ENCODE measurements at places on chromosomes 12 and 14.

DNA sequence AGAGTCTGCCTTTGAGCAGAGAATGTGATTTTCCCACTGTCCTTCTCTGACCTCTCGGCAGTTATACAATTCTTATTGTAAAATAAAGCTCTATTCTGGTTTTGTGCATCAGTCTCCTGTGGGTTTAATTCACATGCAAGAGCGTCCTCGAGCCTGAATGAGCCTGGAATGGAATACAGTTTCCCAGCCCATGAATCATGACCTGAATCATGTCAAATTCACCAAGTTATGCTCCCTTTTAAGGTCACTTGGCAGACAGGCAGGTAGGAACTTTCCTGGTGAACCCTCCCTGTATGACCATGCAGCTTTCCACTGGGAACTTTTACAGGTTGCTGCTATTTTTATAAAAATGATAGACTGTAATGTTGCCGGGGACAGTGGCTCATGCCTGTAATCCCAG, 41.7 kb downstream of the BICD1 start:
- peak; percentile 51 for DNase-seq

GRCh38 chr14:22640192-22640591, 4.0 kb downstream of the OR6J1 start:
- DNase-seq, result no peak

- no peak for DNase-seq
These were observed 25.2 kb downstream of the DAAM1 start for GRCh38 chr14:59213368-59214315.

GRCh38 chr12:57832966-57833365, 13.6 kb downstream of the CTDSP2 start:
- DNase-seq, result peak; percentile 71

DNA sequence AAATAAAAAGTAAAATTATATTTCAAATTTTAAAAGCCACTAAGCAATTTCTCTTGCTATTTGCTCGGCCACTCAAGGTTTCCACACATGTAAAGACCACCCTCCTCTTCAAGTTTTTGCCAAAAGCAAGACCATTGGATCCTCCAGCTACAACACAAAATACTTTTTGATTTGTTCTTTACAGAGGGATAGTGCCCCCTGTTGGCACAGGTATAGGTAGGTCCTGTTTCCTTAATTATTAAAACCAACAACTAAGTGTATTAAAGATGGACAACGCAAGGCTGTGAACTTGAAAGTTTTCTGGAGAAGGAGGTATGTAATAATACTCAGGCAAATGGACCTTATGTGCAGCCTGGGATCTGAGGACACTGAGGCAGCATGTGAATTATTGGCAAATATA, 23.8 kb downstream of the ATP6V1D start:
- DNase-seq, result peak; percentile 49

DNA sequence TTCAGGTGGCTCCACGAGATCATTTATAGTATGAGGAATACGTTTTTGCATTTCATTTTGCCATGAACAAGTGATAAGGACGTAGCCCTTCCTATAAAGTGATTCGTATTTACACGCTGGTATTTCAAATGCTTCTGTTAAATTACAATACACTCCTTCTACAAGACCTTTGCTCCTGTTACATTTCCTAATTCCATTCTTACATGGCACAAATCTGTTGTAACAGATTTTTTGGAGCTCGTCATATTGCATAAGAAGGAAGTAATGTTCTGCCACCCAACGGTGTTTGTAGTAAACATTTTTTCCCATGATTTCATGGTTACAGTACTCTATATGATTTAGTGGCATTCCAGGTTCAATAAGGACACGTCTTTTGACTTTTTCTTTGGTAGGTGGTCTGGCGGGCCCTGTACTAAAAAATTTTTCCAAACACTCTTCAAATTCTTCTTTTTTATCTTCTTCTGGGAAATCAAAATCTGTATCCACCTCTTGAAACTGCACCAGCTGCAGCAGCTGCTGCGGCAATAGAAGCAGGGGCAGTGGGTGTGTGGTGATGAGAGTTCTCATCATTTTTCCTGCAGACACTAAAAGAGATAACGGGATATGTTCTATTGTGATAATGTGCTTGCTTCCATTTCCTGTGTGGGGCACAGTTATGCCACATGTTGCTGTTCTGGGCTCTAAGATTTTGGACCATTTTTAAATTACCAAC, 4.2 kb downstream of the RNASE9 start:
- no peak for DNase-seq

DNA sequence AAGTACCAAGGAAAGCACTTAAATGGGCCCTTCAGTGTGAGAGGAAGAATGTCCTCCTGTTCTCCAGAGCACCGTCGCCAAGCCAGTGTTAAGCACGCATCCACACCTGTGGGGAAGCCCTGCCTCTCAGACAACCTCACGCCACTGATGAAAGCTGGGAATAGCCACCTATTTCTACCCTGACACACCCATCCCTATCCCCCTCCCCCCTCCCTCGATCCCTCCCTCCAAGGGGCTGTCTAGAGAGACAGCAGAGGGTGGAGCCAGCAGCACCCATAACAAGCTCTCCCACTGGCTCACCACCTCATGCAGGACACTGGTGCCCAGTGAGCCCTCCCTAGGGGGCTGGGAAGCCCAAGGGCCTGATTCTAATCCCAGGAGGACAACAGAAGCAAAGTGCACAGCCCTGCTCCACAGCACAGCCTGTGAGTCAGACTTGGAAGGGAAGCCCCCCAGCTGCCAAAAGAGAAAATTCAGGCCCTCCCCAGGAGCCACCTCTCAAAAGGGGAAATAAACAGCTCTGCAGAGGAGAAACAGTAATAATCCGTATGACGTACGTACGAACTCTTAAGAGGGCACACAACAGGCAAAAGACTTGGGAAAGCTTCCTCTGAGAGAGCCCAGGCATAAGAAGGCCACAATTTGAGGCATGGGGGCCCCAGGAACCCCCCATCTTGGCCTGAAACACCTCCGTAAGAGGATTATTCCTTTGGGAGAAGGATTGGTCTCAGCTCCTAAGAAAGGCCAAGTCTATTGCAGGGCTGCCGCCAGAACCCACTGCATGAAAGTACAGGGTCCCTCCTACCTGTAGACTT, 7.8 kb downstream of the PITPNM2 start:
- DNase-seq, result no peak

DNA sequence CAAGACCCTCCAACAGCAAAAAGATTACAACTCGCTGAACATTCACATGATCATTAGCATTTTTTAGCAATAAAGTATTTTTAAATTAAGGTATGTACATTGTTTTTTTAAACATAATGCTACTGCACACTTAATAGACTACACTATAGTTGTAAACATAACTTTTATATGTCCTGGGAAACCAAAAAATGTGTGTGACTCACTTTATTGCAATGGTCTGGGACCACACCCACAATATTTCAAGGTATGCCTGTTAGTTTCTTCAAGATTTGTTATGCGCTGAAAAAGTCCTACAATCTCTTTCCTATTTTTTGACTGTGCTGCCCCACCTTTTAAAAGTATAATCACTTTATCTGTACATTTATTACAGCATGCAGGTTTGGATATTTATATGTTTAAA, 30.4 kb upstream of the PCNX4 start:
- DNase-seq, result peak; percentile 29

- DNase-seq, result peak; percentile 76
These were observed 34.6 kb downstream of the SPRING1 start for GRCh38 chr12:116703214-116703795.

DNA sequence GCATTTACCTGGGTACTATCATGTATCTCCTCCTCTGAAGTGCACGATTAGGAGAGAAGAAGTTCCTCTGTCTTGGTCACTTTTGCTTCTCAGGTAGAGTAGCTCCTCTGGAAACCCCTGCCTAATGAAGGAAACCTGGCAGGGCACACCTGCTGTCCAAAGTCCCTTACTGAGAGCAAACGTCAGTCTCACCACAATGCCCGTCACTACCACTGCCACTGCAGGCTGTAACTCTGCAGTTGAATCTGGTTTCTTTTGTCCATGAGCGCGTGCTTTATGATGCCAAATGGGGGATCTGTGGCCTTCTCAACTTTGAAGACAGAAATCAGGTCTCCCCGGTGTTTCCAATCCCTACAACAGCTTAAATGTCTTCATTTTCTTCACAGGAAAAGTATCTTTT, 1068.6 kb downstream of the BCL11B start:
- DNase-seq, result no peak

GRCh38 chr12:25835385-25835784, 123.1 kb upstream of the RASSF8 start:
- no peak for DNase-seq

GRCh38 chr12:104750061-104750460, 208.0 kb downstream of the SLC41A2 start:
- peak; percentile 61 for DNase-seq

GRCh38 chr14:26595926-26596542, 1.8 kb downstream of the NOVA1 start:
- peak; percentile 8 for DNase-seq

- DNase-seq, result peak; percentile 91
These were observed 3.4 kb downstream of the PLEKHG3 start for GRCh38 chr14:64707661-64708060.

- no peak for DNase-seq
These were observed 129.7 kb upstream of the CCND2 start for GRCh38 chr12:4143896-4144295.

GRCh38 chr12:117152793-117153775, 37.2 kb downstream of the FBXO21 start:
- DNase-seq, result no peak

DNA sequence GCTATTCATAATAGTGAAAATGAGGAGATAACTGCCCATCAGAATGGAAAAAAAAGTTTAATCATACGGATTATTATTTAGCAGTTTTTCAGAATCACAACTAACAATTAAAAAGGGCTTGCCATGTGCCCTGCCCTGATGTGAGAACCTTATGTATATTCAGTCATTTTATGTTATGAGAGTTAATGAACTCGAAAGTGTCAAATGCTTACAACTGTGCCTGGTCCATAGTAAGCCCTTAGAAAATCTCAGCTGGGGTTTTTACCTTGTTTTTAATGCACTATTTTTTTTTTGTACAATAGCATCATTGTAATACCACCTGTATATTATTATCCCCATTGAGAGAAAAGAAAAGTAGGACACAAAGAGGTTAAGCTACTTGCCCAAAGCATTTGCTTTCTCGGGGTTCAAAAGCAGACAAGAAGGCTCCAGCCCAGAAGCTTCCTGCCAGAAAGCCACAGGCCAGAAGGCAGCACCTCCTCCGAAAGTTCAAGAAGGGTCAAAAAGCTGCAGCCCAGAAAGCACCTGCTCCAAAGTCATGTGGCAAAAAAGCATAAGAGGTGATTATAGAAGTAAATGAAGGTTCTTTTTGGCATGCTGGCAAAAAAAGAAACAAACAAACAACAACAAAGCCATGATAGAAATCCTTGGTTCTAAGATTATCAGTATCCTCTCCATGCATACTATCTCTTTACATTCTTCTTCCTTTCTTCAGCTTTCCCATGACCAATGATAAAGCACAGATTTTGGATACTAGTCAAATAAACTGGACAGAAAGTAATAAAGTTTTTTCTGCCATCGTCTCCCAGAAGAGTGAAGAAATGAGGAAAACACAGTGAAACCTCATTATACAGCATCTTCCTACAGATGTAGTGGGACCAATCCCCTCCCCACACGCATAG, 59.1 kb upstream of the NAP1L1 start:
- DNase-seq, result no peak

DNA sequence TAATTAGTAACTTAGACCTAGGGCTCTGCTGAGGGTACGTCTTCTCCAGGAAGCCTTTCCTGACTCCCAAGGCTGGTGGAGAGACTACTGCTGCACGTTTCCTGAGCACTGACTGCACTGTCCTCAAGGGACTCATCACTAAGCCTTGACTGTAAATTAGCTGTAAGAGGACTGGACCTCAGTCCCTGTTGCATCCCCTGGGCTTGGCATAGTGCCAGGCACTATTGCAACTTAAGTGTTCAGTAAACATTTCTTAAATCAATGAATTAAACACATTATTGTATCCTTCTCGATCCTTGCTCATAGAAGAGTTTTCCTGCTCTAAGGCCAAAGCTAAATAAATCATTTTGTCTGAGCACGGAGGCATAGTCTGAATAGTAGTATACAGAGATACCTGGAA, 31.9 kb upstream of the IFNG-AS1 start:
- DNase-seq, result no peak

DNA sequence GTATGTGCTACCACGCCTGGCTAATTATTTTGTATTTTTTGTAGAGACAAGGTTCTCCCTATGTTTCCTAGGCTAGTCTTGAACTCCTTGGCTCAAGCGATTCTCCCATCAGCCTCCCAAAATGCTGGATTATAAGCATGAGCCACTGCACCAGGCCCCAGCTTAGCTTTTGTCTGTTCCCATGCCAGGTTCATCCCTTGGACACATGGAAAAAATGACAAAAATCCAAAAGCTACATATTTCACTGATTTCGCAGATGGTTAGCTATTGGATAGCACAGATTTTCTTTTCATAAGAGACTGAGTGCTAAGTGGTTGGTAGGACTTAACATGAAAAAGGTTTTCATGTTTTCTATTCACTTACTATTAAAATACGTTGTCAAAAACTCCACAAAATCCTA, 286.6 kb upstream of the KITLG start:
- peak; percentile 28 for DNase-seq

- DNase-seq, result no peak
These were observed 132.3 kb downstream of the ADGRD1 start for GRCh38 chr12:131085816-131086591.

DNA sequence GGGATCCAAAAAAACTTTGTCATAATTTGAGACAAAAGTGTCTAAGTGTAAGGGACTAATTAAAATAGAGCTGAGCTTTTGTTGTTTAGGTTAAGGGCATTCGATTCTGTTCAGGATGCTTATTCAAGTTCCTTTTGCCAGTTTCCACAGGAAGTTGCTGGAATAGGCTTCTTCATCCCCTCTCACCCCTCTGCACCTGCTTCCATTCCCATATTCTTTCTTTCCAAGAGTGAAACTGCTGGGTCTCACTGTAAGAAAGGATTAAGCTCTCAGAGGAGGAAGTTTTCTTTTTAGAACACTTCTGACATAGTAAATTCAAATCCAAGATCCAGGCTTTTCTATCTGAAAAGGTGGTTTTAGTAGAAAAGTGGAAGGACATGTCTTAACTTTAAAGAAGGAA, 61.4 kb downstream of the POLR3B start:
- no peak for DNase-seq

DNA sequence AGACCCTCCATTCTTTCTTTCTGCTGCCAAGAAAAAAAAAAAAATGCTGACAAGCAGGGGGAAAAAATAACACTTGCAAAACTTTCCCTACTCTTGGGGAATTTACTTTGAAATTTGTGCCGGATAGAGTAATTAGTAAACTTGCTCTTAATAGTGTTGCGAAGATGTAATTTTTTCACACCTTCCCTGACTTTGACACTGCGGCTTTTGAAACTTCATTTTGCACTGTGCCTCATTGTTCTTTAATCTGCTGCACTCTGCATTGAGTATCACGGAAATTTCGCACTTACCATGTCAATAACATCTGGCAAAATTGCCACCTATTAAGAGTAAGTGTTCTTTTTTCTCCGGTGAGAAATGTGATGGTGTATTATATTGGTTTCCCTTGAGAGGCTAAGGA, 596.1 kb downstream of the VRK1 start:
- DNase-seq, result no peak
